ENCODE measurements at places on chromosomes 3 and 15.

- DNase-seq = no peak
Measured at GRCh38 chr15:93645594-93645993, 556.6 kb upstream of the RGMA start.

- no peak for DNase-seq
Measured at GRCh38 chr15:71532994-71533393, 277.4 kb upstream of the NR2E3 start.

DNA sequence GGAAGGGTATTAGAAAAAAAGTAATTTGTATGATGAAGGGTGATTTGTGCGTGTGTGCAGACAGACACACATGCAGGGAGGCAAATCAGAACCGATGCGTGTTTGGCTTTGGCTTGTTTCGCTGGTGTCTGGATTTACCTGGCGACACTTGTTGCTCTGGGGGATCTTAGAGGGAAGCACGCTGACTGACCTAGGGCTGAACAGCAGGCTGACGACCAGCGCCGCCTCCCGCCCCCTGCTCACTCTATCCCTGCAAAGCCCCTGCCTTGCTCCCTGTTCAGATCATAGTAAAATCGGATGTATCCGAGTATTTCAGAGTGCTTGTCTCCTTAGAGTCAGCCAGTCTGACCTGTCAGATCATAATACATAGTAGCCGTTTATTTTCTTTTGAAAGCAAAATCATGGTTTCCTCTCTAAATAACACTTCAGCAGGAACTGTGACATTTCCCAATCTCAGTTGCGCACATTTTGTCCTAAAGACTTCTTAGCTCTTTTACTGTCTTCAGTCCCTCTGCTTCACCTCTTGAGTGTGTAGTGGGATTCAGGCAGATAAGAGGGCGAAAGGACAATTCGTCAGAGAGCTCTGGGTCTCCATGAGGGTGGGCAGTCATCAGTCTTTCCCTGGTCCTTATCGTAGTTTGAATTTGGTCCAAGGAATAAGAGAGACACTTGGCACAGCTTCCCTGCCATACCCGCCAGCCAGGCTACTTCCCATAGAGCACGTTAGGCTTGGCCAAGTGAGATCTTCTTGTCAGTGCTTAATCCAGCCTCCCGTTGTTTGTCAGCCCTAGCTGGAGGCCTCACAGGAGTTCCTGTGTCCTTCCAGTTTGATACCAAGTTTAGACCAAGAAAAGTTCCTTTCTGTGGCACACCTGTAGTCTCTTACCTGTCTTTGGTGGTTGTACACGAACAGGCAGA is 97.4 kb downstream of the PGPEP1L start:
- DNase-seq = no peak

- DNase-seq = no peak
Measured at GRCh38 chr3:62497156-62497555, 123.8 kb upstream of the FEZF2 start.

DNA sequence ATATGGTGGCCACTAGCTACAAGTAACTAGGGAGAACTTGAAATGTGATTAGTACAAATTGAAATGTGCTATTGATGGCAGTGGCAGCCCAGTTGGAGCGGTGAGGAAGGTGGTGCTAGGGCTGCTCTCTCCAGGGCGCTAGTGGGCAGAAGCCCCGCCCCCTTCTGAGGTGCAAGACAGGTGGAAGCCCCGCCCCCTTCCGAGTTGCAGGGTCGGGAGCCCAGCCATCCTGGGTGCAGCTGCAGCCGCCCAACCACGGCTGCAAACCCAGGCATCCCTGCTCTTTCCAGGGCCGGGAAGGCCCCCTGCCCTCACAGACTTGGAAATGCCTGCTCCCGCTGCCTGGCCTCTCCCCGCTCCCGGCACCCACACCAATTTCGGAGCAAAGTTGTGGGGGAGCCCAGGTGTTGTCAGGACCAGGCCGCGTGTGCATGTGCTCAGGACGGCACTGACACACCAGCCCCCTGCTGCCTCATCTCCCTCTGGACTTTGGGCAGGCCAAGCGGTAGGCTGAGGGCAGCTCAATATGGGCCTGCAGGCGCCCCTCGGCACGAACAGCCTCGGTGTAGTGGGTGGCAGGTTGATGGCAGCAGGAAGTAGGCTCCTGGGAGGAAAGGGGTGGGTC is 10.0 kb downstream of the ATR start:
- DNase-seq = no peak

- no peak for DNase-seq
Measured at GRCh38 chr15:62901087-62901486, 141.5 kb upstream of the TPM1 start.

DNA sequence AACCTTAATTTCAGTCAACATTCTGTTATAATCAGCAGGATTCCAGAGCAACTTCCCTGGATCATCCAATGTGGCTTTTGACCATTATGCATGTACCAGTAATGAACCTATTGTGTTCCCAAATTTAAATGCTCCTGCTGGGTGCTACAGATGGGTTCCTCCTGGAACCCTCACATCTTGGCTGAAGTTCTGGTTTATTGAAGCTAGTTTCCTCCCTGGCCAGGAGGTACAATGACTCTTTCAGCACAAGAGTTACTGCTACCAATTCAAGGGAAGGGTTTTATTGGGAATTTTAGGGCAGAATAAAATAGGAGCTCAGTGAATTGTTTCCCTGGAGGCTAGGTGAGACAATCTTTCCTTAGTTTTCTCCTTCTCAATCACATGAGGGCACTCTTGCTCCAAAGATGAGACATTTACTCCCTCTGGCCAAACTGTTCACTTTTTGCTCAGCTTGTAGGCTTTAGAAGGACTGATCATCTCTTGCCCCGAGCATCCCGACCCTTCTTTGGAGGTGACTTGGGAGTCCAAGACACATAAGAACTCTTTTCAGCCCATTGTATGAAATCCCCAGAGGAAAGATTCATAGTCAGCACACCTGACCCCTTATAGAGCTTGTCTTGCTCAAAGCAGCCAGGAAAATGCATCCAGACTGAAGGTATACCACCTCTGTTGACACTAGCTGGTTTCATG is 8.8 kb upstream of the NPHP3 start:
- no peak for DNase-seq

DNA sequence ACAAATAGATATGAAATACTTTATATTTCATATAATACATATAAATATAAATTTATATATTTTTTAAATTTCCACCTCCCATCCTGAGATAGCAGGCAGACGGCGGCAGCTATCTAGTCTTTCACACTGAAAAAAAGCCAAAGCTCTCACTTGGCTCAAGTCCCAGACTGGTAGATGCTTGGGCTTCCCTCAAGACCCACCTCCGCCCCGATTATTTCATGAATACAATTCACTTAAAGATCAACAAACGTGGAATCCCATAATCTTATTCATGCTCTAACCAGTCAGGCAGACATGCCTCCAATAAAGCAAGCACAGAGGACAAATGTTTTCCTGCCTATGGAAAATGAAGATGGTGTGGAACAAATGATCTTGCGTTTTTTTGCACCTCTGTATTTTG is 275.9 kb upstream of the NR2F2 start:
- DNase-seq = no peak

GRCh38 chr15:99343881-99344551 is 92.7 kb downstream of the LRRC28 start:
- no peak for DNase-seq

- DNase-seq = no peak
Measured at GRCh38 chr15:39629906-39630305, 49.0 kb downstream of the THBS1 start.

GRCh38 chr3:187900993-187901755 is 155.9 kb upstream of the BCL6 start:
- no peak for DNase-seq

- DNase-seq = no peak
Measured at GRCh38 chr3:100777271-100777670, 68.0 kb downstream of the TFG start.

- DNase-seq = no peak
Measured at GRCh38 chr3:58235970-58236369, 1.6 kb upstream of the ABHD6 start.

DNA sequence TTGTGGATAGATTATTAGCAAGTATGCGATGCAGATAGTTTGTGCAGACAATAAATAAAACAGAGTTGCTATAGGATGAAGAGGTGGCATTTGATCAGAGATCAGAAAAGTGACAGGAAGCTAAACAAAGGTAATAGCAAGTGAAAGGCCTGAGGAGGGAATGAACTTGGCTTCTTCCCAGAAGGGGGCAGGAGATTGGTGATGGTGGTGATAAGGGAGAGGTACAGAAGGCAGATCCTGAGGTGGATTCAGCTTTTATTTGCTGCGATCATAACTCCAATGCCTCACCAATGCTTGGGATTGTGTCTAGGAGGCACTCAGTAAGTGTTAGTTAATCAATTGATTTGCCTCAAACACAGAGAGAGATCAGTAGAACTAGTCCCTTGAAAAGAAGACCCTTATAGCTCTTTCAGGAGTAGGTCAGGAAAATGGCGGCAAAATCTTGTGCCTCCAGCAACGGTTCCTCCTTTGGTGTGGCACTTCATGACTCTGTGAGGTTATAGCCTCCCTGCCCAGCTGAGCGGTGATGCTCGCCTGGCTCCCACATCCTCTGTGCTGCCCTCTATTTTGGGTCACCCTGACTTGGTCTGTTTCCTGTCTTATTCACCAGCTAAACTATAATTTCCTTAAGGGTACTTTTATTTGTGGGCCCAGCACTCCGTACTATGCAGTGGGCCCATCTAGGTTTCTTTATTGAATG is 37.5 kb downstream of the TGFBR2 start:
- no peak for DNase-seq

GRCh38 chr3:173513123-173513522 is 115.6 kb downstream of the NLGN1 start:
- DNase-seq = no peak

DNA sequence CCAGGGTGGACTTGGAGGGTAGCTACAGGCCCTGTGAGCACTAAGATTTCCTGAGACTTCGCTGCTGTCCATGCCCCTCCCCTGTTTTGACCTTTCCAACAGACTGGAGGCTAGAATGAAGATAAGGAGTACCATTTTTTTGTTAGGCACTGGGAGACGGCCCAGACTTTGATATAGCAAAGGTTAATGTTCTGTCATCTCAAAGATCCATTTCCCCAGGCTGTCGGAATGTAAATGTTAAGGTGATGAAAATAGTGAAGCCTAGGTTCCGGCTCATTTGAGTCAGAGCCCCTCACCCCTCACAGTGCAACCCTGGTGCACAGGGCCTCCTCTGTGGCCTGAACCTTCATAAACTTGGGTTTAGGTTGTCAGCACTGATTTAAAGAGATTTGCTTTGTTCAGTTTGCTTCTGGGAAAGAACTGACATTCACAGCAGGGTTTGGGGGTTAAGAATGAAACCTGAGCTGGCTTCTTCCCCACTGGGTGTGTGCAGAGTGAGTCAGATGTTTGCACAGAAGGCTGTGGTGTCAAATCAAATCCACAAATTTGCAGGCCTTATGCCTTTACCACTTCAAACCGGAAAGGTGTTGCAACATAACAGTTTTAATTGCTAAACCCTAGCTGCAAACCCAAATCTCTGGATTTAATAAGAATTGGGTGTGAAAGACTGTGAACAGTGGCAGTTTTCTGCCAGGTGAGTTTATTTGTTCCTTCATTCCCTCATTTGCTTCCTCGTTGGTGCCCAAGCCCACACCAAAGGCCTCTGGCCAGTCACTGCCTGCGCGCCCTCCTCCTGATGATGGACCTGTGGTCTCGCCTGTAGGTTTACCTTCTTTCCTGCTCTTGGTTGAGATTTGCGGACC is 20.6 kb upstream of the KCTD6 start:
- DNase-seq = no peak

DNA sequence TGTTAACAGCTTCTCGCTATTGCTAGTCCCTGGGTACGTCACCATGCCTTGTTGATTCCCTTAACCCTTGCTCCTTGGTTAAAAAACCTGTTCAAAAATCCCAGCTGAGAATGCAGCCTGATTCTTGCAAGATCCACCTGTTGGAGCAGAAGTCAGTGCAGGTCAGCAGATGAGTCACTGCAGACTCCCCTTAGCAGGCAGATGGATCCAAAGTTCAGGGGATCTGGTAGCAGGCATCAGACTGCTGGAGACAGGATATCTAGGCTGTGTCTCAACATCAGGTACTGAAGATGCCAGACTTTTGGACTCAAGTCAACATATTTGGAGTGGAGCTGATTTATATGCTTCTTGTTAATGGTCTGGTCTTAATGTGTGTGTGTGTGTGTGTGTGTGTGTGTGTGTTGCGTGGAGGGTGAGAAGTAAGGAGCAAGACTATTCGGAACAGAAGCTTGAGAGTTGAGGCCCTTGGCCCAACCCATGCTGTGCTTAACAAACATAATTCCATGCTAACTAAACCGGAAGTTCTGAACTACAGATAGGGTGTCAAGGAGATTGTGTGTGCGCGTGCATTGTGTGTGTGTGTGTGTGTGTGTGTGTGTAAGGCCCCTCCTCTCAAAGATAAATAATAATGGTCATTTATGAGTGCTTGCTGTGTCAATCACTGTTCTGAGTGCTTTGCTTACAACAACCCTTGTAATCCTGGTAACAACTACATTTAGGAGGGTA is 1.0 kb upstream of the C3orf52 start:
- DNase-seq = no peak

DNA sequence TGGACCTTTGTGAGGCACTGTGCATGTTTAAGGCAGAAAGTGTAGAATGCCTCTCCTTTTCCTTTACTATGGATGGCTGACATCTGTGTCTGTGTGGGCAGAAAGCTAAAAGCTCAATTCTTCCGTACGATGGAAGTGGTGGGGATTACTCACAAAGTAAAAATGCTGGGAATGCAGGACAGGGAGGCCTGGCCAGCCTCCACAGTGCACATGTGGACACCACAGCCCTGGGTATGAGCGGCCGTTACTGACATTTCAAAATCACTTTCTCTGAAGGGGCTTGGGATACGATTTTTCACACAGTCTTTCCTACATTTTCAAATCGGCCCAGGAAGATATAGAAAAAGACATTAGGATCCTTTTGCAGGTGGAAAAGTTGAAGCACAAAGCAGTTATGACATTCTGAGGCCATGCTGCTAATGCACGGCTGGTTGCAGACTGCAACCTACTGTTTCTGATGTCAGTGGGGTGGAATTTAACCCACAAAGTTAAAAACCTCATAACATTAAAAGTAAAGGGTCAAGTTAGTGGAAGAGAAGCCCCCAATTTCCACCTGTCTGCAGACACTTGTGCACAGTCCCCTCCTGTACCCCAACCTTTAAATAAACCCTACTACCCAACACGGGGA is 27.9 kb downstream of the EHD4 start:
- DNase-seq = no peak

DNA sequence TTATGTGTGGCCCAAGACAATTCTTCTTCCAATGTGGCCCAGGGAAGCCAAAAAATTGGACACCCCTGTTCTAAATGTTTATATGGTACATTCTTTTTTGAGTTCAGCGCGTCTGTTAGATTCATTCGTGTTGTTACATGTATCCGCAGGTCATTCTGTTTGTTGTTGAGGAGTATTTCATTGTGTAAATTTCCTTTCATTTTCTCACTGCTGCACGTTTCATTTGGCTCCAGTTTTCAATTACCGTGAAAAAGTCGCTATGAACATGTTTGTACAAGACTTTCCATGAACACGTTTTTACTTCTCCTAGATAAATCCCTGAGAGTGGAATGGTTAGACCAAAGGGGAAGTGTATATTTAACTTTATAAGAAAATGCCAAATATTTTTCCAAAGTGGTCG is 7.5 kb upstream of the OPA1 start:
- no peak for DNase-seq

All from hematopoietic multipotent progenitor cell treated with erythropoietin and hydrocortisone succinate and interleukin-3 and kit ligand, for 15 days (in vitro differentiated cells).